Smooth muscle cell of the pulmonary artery (primary cell): ENCODE measurements at places on chromosomes 7 and 10. TPM values are rescaled to one million over a fixed set of nuclear protein-coding genes. Genes with fewer than 3 reads are reported as not detected.

UCMA gene
- total RNA-seq = not detected in 2 replicates

DDX21 gene
- 56.6 and 79.9 TPM in 2 replicates for total RNA-seq

GDF2 gene
- total RNA-seq = not detected in 2 replicates

TUBAL3 gene
- not detected in 2 replicates for total RNA-seq

CFAP46 gene
- total RNA-seq = 0.20 and 0.26 TPM in 2 replicates

PDZD7 gene
- total RNA-seq = 2.8 and 5.5 TPM in 2 replicates

AMZ1 gene
- 0.50 and 1.2 TPM in 2 replicates for total RNA-seq

SPAM1 gene
- not detected in 2 replicates for total RNA-seq

FGFBP3 gene
- total RNA-seq = 0.33 and 0.36 TPM in 2 replicates

LZTS2 gene
- total RNA-seq = 129 and 152 TPM in 2 replicates

ACBD7 gene
- total RNA-seq = 0.83 and 2.9 TPM in 2 replicates

VSTM2A gene
- total RNA-seq = not detected in 2 replicates

CYP3A4 gene
- total RNA-seq = not detected in 2 replicates

TRIL gene
- total RNA-seq = 0.40 and 1.8 TPM in 2 replicates

TFPI2 gene
- total RNA-seq = 59.6 and 154 TPM in 2 replicates

TDRD1 gene
- total RNA-seq = 0.13 and 1.2 TPM in 2 replicates

DLX5 gene
- 0.33 and 0.89 TPM in 2 replicates for total RNA-seq

GIMAP2 gene
- 0.43 and 1.7 TPM in 2 replicates for total RNA-seq

ACHE gene
- 0.07 and 0.13 TPM in 2 replicates for total RNA-seq

PLXDC2 gene
- 12.7 and 22.9 TPM in 2 replicates for total RNA-seq

HABP2 gene
- total RNA-seq = not detected in 2 replicates

PRLHR gene
- not detected in 2 replicates for total RNA-seq

LFNG gene
- total RNA-seq = 1.6 and 19.7 TPM in 2 replicates

COL1A2 gene
- total RNA-seq = 7,425 and 10,972 TPM in 2 replicates

GIMAP1 gene
- total RNA-seq = 0.03 TPM in 1 of 2 replicates, not detected in the other

STAG3 gene
- total RNA-seq = 0.99 and 2.2 TPM in 2 replicates

GPNMB gene
- total RNA-seq = 205 and 214 TPM in 2 replicates

AS3MT gene
- 5.0 and 6.9 TPM in 2 replicates for total RNA-seq

RGR gene
- not detected in 2 replicates for total RNA-seq
